ENCODE measurements at places on chromosomes 2 and 18.
A peak's percentile ranks its signal among the peaks of the same experiment; 100 is the strongest.

DNA sequence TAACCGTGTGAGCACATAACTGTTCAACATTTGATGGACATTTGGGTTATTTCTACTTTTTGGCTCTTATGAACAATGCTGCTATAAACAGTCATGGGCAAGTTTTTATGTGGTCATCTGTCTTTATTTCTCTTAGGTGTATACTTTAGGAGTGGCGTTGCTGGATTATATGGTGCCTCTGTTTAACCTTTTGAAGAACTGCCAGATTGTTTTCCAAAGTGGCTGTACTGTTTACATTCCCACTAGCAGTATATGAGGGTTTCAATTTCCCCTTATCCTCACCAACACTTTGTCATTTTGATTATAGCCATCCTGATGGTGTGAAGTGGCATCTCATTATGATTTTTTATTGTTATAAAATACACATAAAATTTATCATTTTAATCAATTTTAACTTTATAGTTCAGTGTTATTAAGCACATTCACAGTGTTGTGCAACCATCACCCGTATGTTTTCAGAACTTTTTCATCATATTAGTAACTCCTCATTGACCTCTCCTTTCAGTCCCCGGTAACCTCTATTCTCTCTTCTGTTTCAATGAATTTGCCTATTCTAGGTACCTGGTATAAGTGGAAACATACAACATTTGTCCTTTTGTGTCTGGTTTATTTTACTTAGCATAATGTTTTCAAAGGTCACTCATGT, 55.4 kb downstream of the EML4 start:
- DNase-seq = no peak

- DNase-seq = no peak
These were observed 102.0 kb downstream of the RIT2 start for GRCh38 chr18:43013486-43013885.

- peak; percentile 56 for DNase-seq
These were observed 1.2 kb downstream of the MYL12A start for GRCh38 chr18:3248658-3249359.

GRCh38 chr2:223797037-223797436, 40.3 kb downstream of the AP1S3 start:
- no peak for DNase-seq

- DNase-seq = no peak
These were observed 6.3 kb upstream of the KCNK3 start for GRCh38 chr2:26685989-26686839.

- DNase-seq = no peak
These were observed 682.7 kb upstream of the FANCL start for GRCh38 chr2:58923869-58924268.

GRCh38 chr18:32769071-32769585, 3.7 kb downstream of the KLHL14 start:
- no peak for DNase-seq

GRCh38 chr2:55923091-55923981, at the start of gene EFEMP1:
TSS of gene EFEMP1 (minus strand) at chr2:55923782. CDS start at chr2:55922440, 1,342 bp downstream.
- DNase-seq = no peak

DNA sequence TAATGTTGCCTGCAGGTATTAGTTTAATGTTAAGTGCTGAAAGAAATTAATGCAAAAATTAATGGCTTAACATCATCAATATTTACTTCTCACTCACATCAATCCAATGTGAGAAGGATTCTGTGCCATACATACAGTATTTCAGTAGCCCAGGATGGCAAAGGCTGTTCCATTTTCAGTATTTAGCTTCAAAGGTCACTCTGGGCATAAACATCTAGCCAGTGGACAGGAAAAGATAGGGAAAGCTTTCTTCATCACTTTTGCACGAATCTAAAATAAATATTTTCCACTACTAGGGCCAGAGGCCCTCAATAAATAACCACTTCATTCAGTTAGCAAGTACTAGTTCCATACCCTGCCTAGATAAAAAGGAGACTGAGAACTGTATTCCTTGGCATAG, 236.3 kb upstream of the VWC2L start:
- DNase-seq = no peak

- DNase-seq = no peak
These were observed 34.0 kb downstream of the IL1R2 start for GRCh38 chr2:102025583-102026267.

DNA sequence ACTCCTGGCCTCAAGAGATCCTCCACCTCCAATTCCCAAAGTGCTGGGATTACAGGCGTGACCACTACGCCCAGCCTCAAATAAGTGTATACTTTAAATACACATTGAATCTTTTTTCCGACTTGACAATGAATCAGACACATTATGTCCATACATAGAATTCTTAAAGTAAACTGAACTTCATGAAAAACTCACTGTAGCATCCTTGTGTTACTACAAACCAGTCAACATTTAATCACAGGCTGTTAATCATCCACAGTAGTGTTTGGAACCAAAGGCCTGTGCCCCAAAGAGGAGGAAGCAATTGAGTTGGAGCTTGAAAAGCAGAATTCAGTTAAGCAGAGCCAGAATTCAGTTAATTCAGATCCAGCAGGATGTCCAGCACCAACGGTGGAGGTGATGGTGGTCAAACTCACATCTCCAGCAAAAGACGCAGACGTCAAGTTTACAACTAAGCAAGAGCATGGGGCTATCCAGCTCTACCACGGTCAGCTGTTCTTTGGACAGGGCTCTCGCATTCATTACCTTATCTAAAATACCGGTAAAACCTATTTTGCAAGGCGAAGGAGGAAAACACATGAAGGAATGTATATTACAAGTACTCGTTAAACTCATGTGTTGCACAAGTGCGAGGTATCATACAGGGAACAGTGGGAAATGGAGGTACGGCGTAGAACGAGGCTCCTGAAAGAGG, 1.2 kb downstream of the SLC39A6 start:
- DNase-seq = no peak
